ENCODE measurements at places on chromosomes 7 and 10. TPM values are rescaled to one million over a fixed set of nuclear protein-coding genes. Genes with fewer than 3 reads are reported as not detected.
A peak's percentile ranks its signal among the peaks of the same experiment; 100 is the strongest.

DNA sequence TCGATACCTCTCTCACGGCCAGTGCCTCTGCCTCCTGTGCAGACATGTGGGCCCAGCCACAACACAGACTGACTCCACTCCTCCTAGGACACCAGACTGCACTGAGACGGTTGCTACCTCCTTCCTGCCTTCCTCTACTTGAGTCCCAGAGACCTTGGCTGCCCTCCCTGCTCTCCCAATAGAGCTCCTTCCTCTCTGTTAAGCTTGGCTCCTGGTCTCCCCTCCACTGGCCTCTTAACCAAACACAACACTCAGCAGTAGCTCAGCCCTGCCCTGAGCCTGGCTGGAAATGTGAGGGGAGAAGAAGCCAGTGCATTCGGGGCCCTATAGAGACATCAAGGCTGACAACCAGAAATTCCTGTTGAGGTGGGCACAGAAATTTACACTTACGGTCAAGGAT is 102.0 kb downstream of the HTR5A start:
- ATAC-seq, result no peak

Gene ADO
- 28.9 TPM for total RNA-seq

- ATAC-seq, result no peak
These were observed 3.1 kb upstream of the SLC18A3 start for GRCh38 chr10:49606981-49607535.

Gene EIF5AL1
- total RNA-seq, result 0.20 TPM

Gene COL13A1
- total RNA-seq, result 1.2 TPM

DNA sequence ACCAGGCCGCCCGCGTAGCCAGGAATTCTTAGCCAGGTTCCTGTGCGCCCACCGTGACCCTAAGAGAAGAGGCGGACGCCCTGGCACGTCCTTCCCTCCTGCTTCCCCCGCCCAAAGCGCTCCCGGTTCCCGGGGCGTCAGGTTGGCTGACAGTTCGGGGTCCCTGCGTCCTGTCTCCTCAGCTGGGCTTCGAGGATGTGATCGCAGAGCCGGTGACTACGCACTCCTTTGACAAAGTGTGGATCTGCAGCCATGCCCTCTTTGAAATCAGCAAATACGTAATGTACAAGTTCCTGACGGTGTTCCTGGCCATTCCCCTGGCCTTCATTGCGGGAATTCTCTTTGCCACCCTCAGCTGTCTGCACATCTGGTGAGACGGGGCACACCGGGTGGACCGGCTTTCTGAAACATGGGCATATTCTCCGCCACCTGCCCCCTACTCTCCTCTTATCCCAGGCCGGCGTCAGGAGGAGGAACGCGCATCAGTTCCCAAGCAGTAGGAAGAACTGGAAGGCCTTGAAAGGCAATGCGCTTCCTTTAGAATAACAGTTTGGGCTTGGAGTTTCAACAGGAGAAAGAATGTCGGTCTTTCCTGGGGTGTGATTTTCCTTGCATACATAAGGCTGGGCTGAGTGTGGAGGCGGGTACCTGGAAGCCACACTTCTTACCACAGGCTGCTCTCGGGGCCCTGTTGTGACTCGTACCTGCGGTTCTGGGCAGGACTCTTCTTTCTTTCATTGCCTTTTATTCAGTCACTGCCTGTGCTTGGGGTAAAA is 728 bp downstream of the CAV2 start:
- peak; percentile 34 for ATAC-seq

Gene GNGT1
- total RNA-seq, result not detected

Gene COL28A1
- 16.7 TPM for total RNA-seq

- peak; percentile 52 for ATAC-seq
These were observed 23.5 kb downstream of the STN1 start for GRCh38 chr10:103894441-103894864.

DNA sequence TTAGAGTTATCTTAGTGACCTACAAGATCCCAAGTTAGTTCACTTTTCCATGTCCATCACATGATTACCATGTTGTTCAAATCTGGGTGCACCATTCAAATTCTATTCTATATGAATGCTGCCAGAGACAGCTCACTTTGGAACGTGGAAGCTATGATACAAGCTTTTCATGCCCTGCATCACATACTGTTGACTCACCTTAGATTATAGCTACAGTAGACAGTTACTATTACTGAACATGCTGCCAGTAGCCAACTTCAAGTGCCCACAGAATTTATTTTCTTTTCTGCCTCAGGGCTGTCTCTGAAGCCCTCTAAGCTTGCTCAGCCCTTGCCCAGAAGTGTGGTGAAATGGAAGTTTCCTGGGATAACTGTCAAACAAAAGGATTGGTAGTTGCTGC is 231.1 kb downstream of the GPR158 start:
- ATAC-seq, result no peak

- no peak for ATAC-seq
These were observed 53.5 kb downstream of the DENND11 start for GRCh38 chr7:141648276-141649114.

Gene TMEM140
- 21.8 TPM for total RNA-seq

Gene FOXI2
- total RNA-seq, result not detected

Gene ITIH5
- 36.4 TPM for total RNA-seq

DNA sequence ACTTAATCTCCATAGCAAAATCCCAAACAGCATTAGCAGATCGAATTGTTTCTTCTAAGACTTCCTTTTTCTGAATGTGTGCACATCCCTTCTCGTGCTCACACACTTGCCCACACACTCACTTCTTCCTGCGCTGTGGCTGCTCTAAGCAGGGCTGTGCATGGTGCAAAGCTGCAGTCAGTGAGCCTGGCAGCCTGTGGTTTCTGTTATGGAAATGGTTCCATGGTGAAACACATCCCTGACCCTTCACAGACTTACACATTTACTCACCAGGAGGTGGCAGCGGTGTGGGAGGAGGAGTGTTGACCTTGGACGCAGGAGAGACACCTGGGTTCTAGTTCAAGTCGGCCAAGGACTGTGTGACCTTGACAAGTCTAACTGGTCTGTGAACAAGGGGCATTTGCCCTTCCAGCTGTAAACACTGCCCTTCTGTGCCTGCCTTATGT is 24.9 kb downstream of the MTURN start:
- ATAC-seq, result peak; percentile 42

GRCh38 chr10:116207690-116208089 is 65.3 kb downstream of the GFRA1 start:
- no peak for ATAC-seq

Gene AOAH
- 7.6 TPM for total RNA-seq

GRCh38 chr7:16581286-16581685 is 54.7 kb downstream of the LRRC72 start:
- no peak for ATAC-seq
